ENCODE measurements at places on chromosomes 6 and 20.

DNA sequence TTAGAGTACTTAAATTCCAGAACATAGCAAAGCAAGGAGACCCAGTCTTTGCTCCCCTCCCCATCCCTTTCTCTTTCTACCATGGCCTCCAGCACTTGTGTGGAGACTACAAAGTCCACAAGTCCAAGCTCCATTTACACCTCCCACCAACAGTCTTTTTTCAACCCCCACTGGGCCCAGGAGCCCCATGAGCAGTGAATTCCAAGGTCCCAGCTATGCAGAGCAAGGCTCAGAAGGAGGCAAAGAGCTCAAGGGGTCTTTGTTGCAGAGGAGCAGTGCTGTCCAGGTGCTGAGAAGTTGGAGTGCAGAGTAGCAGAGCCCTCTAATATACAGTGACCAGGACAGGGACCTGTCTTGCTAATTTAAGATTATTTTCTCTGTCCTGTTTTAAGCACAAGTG is 9.0 kb downstream of the PAK5 start:
- no peak for DNase-seq

GRCh38 chr20:2619961-2620595 is 32.4 kb upstream of the NOP56 start:
- no peak for DNase-seq

DNA sequence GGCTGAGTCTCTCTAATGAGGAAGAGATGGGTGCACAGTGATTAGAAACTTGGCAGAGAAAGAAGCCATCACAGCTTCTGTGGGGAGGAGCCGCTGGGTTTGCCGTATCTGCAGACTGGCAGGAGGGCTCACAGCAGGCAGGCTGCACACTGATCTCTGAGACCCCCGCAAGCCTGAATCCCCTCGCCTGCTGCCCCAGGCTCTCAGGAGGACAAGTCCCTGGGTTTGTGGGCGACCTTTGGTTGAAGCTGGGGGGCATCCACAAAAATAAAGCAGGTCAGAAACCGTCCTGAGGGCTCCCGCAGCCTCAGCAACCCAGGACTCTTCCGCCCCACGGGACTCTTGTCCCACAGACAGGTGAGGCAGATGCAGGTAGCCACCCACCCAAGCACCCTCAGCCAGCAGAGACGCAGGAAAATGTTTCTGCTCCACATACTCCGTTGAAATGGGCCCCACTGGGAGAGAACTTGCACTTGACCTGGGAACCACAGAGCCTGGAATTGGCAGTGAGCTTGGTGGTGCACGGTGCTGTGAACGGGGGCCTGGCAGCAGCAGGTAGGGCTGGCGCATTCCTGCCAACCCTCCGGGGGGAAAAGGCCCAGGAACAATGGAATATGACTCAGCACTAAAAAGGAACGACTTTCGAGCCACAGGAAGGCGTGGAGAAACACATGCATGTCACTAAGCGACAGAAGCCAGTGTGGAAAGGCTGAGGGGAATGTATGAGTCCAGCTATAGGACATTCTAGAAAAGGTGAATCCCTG is 89.9 kb downstream of the YTHDF1 start:
- DNase-seq, result no peak

DNA sequence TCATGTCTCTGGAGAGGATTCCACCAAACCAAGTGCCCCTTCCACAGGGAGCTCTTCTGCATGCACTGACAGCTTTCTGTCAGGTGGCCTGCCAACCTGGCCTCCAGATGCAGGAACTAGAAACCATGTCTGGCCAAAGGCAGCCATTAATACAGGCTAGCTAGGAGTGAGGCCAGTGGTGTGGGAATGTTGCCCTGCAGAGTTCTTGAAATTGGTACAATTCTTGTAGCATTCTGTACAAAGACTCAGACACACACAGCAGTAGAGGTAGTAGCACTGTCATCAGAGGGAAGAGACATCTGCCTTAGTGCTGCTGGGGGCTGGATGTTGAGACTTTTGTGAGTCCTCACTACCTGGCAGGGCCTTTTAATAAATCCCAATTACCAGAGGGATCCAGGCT is 48.8 kb downstream of the RNF24 start:
- no peak for DNase-seq

GRCh38 chr6:157811476-157812173 is 11.4 kb upstream of the SNX9 start:
- DNase-seq, result no peak

DNA sequence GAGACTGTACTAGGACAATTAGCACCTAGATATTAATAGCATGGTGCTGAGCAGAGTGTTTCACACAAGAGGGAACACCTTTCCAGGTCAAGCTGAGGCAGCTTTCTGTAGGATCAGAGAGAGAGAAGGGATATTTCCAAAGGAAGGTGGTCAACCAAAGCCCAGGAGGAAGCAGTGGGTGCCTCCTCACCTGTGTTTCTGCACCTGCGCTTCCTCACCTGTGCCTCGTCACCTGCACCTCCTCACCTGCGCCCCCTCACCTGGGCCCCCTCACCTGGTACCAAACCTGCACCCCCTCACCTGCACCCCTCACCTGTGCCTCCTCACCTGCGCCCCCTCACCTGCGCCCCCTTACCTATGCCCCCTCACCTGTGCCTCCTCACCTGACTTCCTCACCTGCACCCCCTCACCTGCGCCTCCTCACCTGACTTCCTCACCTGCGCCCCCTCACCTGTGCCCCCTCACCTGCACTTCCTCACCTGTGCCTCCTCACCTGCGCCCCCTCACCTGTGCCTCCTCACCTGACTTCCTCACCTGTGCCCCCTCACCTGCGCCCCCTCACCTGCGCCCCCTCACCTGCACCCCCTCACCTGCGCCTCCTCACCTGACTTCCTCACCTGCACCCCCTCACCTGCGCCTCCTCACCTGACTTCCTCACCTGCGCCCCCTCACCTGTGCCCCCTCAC is 67.9 kb downstream of the TTLL2 start:
- no peak for DNase-seq

DNA sequence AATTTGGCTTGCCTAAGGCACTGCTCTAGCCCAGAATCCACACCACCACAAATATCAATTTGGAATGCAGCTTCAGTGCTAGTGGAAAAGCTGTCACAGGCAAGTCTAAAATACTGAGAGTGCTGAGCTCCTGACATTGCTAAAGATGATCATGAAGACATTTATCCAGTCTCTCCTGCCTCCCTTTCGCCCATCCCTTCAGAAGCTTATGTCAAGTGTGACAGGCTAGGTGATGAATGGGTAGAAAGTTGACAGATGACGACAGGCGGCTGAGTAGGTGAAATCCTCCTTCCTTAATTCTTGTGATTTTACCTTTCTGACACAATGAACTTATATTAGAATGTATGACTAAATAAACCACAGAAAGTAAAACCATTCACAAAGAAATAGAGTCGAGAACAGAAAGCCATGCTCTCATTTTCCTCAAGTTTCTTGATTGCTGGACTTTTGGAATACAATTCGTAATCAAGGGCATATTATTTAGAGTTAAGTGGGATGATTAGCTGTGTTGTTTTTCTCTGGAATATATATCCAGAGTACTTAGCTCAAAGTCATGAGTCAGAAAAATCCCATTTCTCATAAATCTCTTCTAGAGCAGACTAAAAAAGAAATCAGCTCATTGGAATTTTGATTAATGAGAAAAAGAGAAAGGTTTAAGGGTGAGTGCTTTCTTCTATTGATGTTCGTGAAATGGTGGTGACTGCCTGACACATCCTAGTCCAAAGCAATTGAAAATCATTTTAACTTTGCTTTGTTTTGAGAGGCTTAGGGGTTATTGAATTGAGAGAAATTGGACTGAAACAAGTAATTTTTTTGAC is 1228.2 kb upstream of the CITED2 start:
- no peak for DNase-seq

DNA sequence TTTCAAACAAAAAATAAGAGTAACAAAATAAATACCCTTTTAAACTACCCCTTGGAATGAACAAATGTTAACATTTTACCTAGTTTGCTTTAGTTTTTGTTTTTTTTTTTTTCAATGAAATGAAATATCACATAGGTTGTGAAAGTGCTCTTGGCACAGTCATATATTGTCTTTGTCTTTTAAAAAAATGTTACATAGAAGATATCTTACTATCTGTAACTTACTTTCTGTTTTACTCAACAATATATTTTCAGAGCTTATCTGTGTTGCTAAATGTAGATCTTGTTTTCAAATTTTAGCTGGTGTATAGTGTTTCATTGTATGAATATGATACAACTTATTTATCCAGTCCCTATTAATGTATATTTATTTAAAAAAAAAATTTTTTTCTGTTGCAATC is 8.6 kb downstream of the CEP57L1 start:
- DNase-seq, result peak; percentile 24

Measured in GM06990 (cell line).